ENCODE measurements at places on chromosomes 16 and 17.

GRCh38 chr17:32803544-32803943 is 73.4 kb downstream of the MYO1D start:
- DNase-seq, result no peak

GRCh38 chr17:4319221-4319620 is 47.3 kb downstream of the UBE2G1 start:
- DNase-seq, result no peak

- no peak for DNase-seq
Measured at GRCh38 chr16:20203272-20203671, 124.0 kb downstream of the GP2 start.

GRCh38 chr16:2692251-2692947 is 10.1 kb downstream of the KCTD5 start:
- DNase-seq, result peak; percentile 75

GRCh38 chr17:81563861-81564586 is 11.9 kb upstream of the FAAP100 start:
- DNase-seq, result no peak

DNA sequence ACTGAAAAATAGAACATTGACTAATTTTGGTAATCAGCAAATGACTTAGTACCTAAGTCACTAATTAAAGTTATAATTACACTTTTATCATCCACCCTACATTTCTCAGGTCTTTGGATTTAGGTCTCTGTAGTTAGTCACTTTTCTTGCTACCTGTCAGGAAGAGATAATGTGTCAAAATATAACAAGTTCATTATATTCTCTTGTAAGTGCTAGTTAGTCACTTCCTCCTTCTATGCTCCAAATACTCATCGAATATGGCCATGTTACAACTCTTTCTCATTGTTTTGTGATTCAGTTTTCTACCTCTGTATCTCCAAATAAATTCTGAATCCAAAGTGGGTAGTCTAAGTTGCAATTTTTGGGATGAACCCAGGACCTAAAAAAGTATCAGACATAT is 163.5 kb upstream of the KIF2B start:
- DNase-seq, result no peak

GRCh38 chr16:30379158-30379783 is 3.1 kb downstream of the SEPTIN1 start:
- DNase-seq, result no peak

GRCh38 chr16:51630076-51630475 is 479.0 kb upstream of the SALL1 start:
- DNase-seq, result no peak

DNA sequence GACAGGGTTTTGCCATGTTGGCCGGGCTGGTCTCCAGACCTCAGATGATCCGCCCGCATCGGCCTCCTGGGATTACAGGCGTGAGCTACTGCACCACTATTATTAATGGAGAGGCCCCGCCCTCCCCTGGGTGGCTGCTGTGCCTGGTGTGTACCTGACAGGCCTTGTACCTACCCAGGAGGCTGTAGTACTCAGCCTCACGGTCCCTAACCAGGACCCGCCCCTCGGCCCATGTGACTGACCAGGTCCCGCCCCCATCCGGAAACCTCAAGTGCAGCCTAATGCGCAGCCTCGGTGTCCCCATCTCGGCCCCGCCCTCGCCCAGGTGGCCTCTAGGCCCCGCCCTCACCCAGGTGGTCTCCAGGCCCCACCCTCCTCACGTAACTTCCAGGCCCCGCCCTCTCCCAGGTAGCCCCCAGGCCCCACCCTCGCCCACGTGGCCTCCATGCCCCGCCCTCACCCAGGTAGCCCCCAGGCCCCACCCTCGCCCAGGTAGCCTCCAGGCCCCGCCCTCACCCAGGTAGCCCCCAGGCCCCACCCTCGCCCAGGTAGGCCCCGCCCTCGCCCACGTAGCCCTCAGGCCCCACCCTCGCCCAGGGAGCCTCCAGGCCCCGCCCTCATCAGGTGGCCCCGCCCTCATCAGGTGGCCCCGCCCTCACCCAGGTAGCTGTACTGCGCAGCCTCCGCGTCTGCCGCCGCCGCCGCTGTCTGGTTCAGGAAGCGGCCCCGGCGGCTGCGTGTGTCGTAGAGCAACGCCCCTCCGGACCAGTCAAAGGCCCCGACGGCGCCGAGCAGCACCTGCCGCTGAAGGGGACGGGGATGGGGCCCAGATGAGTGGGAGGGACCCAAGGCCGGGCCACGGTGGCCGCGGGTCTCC is 31.0 kb downstream of the HASPIN start:
- DNase-seq, result peak; percentile 10

DNA sequence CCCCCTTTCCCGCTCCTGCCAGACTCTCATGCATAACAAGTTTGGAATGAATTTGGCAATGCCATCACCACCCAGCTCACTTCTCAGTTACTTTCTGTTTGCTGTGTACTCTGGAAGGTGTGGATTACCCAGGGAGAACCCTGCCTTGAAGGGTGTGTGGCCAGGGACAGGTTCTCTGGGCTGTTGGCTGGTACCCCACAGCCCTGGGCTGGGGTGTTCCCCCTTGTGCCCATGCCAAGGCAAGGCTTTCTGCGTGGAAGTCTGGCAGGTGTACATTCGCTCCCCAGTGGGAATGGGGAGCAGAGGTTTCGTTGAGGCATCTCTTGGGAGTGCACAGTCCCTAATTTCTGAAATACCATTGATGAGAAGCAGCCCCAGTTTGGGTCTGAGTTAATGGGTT is 187.7 kb downstream of the CCDC182 start:
- no peak for DNase-seq

- DNase-seq, result no peak
Measured at GRCh38 chr16:29996766-29997250, 767 bp downstream of the INO80E start.

DNA sequence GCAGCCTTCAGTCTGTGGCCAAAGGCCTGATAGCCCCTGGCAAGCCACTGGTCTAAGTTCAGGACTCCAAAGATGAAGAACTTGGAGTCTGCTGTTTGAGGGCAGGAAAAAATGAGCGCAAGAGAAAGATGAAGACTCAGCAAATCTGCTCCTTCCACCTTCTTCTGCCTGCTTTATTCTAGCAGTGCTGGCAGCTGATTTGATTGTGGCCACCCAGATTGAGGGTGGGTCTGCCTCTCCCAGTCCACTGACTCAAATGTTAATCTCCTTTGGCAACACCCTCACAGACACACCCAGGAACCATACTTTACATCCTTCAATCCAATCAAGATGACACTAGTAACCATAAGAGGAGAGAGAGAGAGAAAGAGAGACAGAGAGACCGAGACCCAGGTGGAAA is 127.6 kb downstream of the UTP18 start:
- no peak for DNase-seq

GRCh38 chr17:59533694-59534093 is 31.7 kb upstream of the DHX40 start:
- no peak for DNase-seq

DNA sequence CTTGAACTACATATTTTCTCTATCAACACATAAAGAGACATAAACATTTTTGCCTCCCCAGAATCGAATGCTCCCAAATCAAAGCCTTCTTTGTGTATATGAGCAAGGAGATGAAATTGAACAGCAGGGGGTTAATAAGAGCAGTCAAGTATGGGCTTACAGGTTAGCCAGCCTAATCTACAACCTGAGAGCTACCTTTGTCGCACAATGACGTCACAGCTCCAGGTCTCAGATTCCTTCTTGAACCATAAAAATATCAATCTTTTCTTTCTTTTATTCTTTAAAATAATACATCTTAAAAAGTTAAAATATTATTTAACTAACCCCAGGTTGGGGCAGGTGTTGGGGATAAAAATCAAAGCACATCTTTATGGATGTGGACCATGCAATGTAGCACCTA is 482.9 kb upstream of the CDH11 start:
- DNase-seq, result no peak

- no peak for DNase-seq
Measured at GRCh38 chr16:27204312-27204915, 1.1 kb downstream of the KDM8 start.

DNA sequence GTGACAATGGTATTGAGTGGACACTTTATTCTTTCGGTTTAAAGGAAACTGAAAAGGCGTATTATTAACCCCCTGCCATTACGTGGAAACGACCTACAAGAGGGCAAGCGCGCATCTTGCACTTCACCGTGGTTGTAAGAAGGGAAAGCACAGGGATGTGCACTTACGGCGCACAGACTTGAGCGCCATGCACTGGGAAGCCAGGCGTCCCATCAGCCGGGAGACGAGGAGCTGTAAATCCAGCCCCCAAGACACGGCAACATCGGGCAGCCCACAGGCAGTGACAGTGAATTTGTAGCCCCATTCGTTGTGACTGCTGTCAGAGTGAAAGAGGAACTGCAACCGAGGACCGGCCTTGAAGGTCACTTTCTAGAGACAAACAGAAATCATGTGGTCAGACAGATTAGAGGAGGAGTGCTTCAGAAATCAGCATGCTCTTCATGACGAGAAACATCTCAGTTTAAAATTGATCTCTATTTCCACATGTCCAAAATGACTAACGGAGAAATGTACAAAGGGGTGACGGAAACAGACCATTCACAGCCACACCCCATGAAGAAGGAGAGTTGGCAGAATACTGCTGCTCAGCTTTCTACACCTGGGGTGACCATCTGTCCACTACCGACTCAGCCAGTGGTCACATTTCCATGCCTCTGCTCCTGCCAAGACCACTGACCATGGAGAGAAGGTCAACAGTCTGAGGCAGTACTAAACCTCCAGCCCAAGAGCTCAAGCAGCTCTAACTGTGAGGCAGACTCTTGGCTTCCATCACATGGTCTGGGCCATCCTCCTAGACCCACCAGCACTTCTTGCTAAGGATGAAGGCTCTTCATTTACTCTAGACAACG is 68.6 kb downstream of the ZZEF1 start:
- DNase-seq, result no peak

All from NCI-H1092 (cell line).